ENCODE measurements at places on chromosomes 7 and 10.
A peak's percentile ranks its signal among the peaks of the same experiment; 100 is the strongest.

DNA sequence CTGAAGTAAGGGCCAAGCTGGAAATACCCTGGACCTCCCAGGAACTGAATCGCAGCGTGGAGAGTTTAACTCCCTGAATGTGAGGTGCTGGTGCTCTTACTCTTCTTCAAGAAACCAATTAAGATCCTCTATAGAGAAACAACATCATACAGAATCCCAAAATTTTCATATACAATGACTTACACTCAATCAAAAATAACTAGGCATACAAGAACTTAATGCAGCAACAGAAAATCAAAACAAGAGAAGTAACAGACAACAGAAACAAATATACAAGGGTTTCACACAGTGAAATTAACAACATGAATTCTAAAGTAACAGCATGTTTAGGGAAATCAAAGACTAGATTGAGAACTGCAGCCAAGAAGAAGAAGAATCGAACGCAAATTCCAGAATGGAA, 37.7 kb downstream of the RNF216 start:
- no peak for DNase-seq

- DNase-seq: no peak
Observed at GRCh38 chr10:117622471-117623184, 80.1 kb downstream of the EMX2 start.

- no peak for DNase-seq
Observed at GRCh38 chr10:87544721-87545120, 40.0 kb downstream of the MINPP1 start.

- DNase-seq: peak; percentile 48
Observed at GRCh38 chr7:64951250-64951848, 39.5 kb downstream of the ZNF117 start.

DNA sequence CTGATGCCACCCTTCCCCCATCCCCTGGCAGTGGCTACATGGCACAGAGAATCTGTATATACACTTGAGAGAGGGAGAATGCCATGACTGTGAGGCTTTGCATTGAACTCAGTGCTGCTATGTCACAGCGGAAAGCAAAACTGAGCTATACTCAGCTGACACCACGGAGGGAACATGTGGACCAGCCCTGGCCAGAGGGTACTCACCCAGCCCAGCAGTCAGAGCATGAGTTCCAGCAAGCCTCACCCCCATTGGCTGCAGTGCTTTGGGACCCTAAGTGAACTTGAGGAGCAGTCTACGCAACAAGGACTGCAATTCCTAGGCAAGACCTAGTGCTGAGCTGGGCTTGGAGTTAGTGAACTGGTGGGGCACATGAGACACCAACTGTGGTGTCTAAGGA, 10.3 kb upstream of the AOC1 start:
- no peak for DNase-seq

GRCh38 chr10:96025566-96025965, 17.8 kb upstream of the CCNJ start:
- DNase-seq: no peak

All from NCI-H748 treated with DMSO at 0.1 percent for 48 hours (cell line).